T-helper 2 cell (primary cell): ENCODE measurements at places on chromosomes 7 and 10.

DNA sequence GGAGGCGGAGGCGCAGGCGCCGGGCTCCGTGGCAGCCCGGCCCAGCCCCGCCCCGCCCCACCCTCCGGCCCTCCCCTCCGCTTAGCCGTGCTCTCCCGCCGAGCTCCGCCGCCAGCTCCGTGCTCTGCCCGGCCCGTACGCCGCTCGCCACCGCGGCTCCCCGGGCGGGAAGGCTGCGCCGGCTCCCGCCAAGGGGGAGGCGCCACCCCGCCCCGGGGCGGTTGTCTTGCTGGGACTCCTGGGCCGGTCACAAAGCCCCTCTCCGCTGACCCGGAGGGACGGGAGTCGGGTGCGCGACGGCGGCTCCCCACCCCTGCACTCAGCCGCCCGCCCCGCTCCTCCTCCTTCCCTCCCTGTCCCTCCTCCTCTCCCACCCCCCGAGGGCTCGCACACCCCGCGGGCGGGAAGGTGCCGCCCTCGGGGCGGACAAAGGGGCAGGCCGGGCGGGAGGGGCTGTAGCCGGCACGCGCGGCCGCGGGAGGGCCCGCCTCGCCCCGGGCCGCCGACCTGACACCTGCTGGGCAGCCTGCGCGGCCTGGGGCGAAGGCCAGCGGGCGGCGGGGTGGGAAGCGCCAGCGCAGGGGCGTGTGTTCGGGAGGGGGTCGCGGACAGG, 11.5 kb upstream of the SP8 start:
- DNase-seq: no peak

DNA sequence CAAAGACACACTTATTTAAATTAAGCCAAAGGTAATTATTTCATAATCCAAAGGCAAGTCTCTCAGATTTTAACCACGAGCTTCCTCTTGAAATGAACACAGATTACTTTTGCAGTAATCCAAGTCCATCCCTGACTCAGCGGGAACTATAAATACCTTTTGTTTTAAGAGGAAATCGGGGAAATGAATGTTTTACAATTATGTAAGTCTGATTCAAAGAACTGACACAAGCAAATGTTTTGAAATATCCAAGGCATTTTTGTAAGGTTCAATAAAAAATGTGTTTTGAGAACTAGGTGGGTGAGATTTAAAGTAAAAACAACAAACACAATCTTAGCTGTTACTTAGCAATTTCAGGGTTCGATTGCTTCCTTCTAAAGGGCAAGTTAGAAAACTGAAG, 179.8 kb upstream of the ASAH2 start:
- DNase-seq: no peak

- DNase-seq: no peak
These were observed 20.8 kb downstream of the CYP3A43 start for GRCh38 chr7:99848420-99849216.

DNA sequence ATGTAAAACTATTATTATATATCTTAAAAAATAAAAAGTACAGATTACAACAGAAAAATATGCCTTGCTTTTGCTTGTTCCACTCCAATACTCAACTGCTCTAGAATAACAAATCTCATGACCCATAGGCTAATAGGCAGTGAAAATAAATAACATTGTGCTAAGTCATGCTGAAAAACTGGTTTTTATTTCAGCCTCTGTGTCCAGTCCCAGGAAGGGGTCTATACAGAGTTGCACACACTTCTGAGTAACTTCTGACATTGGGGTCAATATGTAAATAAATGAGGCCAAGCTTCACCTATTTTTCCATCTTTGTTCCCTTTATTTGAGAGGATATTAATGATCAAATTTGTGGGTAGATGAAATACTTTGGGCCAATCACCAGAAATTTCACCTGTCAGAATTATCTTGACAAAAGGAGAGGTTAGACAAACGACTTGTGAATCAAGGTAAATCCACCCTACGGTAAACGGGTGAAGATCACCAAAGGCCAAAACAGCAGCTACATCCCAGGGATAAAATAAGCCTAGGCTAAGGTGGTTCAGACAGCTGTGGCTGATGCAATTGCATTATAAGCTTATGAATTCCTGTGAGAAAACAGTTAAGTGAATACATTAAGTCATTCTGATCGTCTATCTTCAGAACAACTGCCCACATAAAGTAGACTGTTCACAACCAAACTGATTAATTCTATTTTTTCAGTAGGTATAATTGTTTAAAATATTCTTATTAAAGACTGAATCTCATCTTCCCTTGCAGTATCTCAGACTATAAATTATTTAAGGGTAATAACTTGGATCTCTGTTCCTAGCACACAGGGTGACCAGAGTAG, 87.5 kb downstream of the UBE2H start:
- DNase-seq: no peak

GRCh38 chr10:72730479-72730878, 38.5 kb downstream of the MCU start:
- no peak for DNase-seq

- DNase-seq: no peak
These were observed 130.5 kb upstream of the PFKP start for GRCh38 chr10:2936816-2937215.

DNA sequence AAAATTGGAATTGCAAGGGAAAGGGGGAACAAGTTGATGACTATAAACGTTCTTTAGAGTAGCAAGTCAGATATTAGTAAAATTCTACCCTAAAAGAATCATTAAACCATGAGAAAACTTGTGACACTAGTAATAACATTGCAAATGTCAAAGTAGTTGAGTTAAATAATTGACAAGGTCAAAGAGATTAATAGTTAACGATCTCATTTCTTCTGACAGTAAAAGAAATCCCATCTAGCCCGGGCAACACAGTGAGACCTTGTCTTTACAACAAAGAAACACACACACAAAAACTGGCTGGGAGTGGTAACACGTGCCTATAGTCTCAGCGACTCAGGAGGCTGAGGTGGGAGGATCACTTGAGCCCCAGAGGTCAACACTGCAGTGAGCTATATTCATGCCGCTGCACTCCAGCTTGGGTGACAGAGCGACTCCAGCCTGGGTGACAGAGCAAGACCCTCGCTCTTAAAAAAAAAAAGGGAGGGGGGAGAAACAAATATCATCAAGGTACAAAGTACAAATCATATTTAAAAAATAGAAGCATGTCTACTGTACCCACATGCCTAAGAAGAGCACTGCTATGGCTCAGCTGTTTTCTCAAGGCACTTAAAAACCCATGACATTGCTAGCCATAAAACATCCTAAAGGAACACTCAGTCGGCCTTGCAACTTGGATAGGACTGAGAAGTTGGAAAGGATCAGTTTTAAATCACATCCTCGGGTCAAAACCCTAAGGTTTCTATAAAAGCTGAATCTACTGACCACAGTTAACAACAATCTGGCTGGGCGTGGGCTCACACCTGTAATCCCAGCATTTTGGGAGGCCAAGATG, 401.1 kb downstream of the PARD3 start:
- no peak for DNase-seq

DNA sequence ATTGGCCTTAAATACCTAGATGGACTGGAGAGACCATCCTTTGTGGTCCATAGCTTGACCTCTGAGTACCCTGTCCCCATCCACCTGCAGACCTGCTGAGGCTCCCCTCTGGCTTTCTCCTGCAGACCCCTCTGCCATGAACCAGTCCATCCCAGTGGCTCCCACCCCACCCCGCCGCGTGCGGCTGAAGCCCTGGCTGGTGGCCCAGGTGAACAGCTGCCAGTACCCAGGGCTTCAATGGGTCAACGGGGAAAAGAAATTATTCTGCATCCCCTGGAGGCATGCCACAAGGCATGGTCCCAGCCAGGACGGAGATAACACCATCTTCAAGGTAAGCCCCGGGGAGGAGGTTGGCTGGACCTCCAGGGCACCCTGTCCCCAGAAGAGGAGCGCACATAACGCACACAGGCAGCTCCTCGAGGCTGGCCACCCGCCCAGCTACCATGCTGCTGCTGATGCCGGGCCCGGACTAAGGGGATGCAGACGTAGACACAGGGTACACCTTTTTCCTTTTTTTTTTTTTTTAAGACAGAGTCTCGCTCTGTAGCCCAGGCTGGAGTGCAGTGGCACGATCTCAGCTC, 4.3 kb downstream of the IRF5 start:
- DNase-seq: no peak
